GM06990 (cell line): ENCODE measurements at places on chromosomes 4 and X.

DNA sequence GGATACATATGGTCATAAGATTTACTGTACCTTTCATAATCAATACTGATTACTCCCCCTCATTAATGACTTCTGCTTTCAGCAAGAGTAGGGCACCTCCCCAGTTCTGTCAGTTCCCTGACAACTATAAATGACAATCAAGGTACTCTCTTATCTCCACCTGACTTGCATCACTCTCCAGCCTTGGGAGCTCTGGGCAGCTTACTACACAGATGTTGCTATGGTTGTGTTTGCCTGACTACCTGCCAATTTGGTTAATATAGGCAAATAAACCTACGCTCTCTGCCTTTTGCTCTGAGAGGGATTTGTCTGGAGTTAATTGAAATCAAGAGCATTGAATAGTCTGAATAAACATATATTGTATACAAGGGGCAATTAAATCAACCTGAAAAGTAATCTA, 22.8 kb upstream of the MAP7D3 start:
- no peak for DNase-seq

DNA sequence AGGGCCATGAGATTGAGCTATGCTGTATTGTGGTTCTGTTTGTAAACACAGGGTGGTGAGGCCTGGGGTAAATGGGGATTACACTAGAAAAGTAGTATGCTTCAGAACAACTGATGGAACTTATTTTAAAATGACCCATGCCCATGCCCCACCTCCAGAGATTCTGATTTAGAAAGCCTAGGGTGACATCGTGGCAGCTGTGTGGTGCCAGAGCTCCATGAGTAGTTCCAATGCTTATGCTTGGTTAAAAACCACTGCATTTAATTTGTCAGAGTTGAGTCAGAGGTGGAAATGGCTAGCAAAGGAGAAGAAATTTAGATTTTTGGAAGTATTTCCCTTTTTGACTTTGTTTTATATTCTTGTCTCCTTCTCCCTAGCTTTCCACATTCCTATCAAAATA, 63.4 kb upstream of the PDE5A start:
- no peak for DNase-seq

- DNase-seq: no peak
These were observed 28.5 kb downstream of the UTP14A start for GRCh38 chrX:129934461-129934860.

GRCh38 chr4:91600301-91600700, 703.5 kb upstream of the GRID2 start:
- no peak for DNase-seq

- peak; percentile 26 for DNase-seq
These were observed 166.1 kb upstream of the KLF8 start for GRCh38 chrX:56066016-56066415.

GRCh38 chr4:78484574-78484973, 67.0 kb upstream of the ANXA3 start:
- no peak for DNase-seq

DNA sequence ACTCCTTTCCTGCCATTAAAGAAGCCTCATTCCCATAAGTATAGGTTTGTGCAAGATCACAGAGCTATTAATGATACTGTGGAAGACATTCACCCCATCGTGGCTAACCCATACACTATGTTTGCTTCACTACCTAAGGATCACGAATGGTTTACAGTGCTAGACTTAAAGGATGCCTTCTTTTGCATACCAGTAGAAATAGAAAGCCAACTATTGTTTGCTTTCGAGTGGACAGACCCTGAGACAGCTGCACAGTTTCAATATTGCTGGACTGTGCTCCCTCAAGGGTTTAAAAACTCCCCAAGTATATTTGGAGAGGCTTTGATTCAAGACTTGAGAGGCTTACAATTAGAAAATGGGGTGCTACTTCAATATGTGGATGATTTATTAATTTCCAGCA, 16.0 kb upstream of the PAPSS1 start:
- no peak for DNase-seq

- no peak for DNase-seq
These were observed 4.0 kb upstream of the ABLIM2 start for GRCh38 chr4:8162625-8163024.

DNA sequence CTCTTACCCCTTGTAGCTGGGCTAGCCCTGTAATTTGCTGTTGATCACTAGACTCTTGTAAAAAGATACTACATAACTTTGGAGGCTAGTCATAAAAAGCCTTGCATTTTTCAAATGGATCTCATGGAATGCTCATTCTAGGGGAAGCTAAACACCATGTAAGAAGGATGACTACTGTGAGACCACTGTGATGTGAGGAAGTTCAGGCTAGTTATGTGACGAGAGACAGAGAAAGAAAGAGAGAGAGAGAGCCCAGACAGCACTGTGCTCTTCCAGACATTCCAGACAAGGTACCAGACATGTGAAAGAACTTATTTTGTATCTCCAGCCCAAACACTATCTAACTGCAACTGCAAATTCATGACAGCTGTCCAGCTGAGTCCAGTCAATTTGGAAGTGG, 404.6 kb upstream of the PITX2 start:
- DNase-seq: no peak
